Thyroid gland (tissue), 4 donors: ENCODE measurements at places on chromosomes 13 and 19. TPM values are rescaled to one million over a fixed set of nuclear protein-coding genes. Genes with fewer than 3 reads are reported as not detected.

SLITRK5 gene
- 7.4 TPM for total RNA-seq

CDX2 gene
- total RNA-seq = not detected

IGFL2 gene
- not detected for total RNA-seq

ZNF554 gene
- total RNA-seq = 9.2 TPM

PLIN5 gene
- total RNA-seq = 12.1 TPM

ZFP82 gene
- 9.5 TPM for total RNA-seq

EFNB2 gene
- 10.8 TPM for total RNA-seq

NRTN gene
- 0.71 TPM for total RNA-seq
